ENCODE measurements at places on chromosomes 4 and X. TPM values are rescaled to one million over a fixed set of nuclear protein-coding genes. Genes with fewer than 3 reads are reported as not detected.

HELT gene
- total RNA-seq: not detected

C4orf51 gene
- total RNA-seq: not detected

CDKL2 gene
- 1.6 TPM for total RNA-seq

NXF2 gene
- not detected for total RNA-seq

AR gene
- 51.8 TPM for total RNA-seq

PSMD10 gene
- 36.1 TPM for total RNA-seq

DNA sequence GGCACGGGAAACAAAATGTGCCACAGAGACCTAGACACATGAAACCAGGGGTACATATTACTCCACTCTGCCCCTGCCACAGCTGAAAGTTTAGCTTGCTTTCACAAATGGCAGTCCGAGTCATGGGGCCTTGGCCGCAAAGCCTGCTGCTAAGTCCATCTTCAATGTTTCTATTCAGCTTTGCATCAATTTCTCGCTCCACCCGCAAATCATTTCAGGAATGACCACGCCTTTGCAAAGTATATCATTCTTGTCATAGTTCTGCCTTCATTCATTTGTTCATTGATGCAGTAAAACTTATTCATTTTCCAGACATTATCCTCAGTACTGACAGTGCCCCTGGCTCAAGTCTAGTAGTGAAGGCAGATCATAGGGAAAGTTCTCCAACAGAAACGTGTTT, 9.5 kb downstream of the PLAC8 start:
- H3K36me3 ChIP-seq: no peaks in the 10 kb centered on the region
- no peak overlapping the region for H3K27ac ChIP-seq
- H3K4me3 ChIP-seq: no peak overlapping the region
- H3K27me3 ChIP-seq: no peaks in the 10 kb centered on the region

- no peak overlapping the region for H3K4me3 ChIP-seq
- no peak overlapping the region for H3K27ac ChIP-seq
- no peaks in the 10 kb centered on the region for H3K27me3 ChIP-seq
- H3K36me3 ChIP-seq: no peaks in the 10 kb centered on the region
- no peaks in the 10 kb centered on the region for H3K4me1 ChIP-seq
Measured at GRCh38 chr4:63788271-63788670, 621.0 kb downstream of the TECRL start.

GRCh38 chr4:75698963-75699228, 25.5 kb upstream of the USO1 start:
- H3K4me1 ChIP-seq: no peaks in the 10 kb centered on the region
- no peaks in the 10 kb centered on the region for H3K36me3 ChIP-seq
- no peak overlapping the region for H3K4me3 ChIP-seq
- H3K27ac ChIP-seq: no peak overlapping the region
- no peak for DNase-seq
- no peaks in the 10 kb centered on the region for H3K27me3 ChIP-seq

- no peak overlapping the region for H3K27ac ChIP-seq
- H3K4me3 ChIP-seq: no peak overlapping the region
- H3K27me3 ChIP-seq: no peaks in the 10 kb centered on the region
- no peaks in the 10 kb centered on the region for H3K36me3 ChIP-seq
- no peak for DNase-seq
- H3K4me1 ChIP-seq: no peaks in the 10 kb centered on the region
Measured at GRCh38 chr4:168099195-168099594, 6.9 kb downstream of the ANXA10 start.

- no peak overlapping the region for H3K4me3 ChIP-seq
- no peaks in the 10 kb centered on the region for H3K4me1 ChIP-seq
- no peaks in the 10 kb centered on the region for H3K36me3 ChIP-seq
- no peak overlapping the region for H3K27ac ChIP-seq
- H3K27me3 ChIP-seq: no peaks in the 10 kb centered on the region
Measured at GRCh38 chr4:185793116-185793485, 18.9 kb downstream of the SORBS2 start.

- H3K4me3 ChIP-seq: no peak overlapping the region
- no peak overlapping the region for H3K27ac ChIP-seq
- no peak for DNase-seq
- H3K36me3 ChIP-seq: no peaks in the 10 kb centered on the region
- H3K4me1 ChIP-seq: no peaks in the 10 kb centered on the region
- H3K27me3 ChIP-seq: peaks cover 29% of the 10 kb centered on the region
Measured at GRCh38 chrX:68419975-68420374, 13.3 kb downstream of the OPHN1 start.

DNA sequence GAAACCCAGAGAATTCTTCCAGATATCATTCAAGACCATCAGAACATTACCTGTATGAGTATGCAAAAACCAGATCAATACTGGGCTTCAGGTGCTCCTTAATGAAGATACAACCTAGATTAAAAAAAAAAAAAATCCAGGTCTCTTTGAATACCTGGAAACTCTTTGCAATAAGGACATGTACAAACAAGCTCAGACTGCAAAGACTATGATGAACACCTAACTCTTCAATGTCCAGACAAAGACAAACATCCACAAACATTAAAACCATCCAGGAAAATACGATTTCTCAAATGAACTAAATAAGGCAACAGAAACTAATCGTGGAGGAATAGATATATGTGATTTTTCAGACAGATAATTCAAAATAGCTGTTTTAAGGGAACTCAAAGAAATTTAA, 38.7 kb downstream of the NLRP2B start:
- H3K27me3 ChIP-seq: no peaks in the 10 kb centered on the region
- H3K4me1 ChIP-seq: no peaks in the 10 kb centered on the region
- H3K4me3 ChIP-seq: no peak overlapping the region
- no peaks in the 10 kb centered on the region for H3K36me3 ChIP-seq
- no peak overlapping the region for H3K27ac ChIP-seq
- no peak for DNase-seq

Data from breast epithelium (tissue), 4 donors.